ENCODE measurements at places on chromosomes 1 and 21.

DNA sequence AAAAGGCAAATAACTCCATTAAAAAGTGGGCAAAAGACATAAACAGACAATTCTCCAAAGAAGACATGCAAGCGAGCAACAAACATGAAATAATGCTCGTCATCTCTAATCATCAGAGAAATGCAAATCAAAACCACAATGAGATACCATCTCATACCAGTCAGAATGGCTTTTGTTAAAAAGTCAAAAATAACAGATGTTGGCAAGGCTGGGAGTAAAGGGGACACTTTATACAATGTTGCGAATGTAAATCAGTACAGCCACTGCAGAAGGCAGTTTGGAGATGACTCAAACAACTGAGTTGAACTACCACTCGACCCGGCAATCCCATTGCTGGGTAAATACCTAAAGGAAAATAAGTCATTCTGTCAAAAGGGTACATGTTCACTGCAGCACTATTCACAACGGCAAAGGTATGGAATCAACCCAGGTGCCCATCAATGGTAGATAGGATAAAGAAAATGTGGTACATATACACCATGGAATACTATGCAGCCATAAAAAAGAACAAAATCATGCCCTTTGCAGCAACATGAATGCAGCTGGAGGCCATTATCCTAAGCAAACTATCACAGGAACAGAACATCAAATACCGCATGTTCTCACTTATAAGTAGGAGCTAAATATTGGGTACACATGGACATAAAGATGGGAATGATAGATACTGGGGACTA is 25.9 kb downstream of the TSPAN2 start:
- no peak for DNase-seq

GRCh38 chr1:112697781-112698201 is 9.1 kb downstream of the RHOC start:
- DNase-seq: no peak

DNA sequence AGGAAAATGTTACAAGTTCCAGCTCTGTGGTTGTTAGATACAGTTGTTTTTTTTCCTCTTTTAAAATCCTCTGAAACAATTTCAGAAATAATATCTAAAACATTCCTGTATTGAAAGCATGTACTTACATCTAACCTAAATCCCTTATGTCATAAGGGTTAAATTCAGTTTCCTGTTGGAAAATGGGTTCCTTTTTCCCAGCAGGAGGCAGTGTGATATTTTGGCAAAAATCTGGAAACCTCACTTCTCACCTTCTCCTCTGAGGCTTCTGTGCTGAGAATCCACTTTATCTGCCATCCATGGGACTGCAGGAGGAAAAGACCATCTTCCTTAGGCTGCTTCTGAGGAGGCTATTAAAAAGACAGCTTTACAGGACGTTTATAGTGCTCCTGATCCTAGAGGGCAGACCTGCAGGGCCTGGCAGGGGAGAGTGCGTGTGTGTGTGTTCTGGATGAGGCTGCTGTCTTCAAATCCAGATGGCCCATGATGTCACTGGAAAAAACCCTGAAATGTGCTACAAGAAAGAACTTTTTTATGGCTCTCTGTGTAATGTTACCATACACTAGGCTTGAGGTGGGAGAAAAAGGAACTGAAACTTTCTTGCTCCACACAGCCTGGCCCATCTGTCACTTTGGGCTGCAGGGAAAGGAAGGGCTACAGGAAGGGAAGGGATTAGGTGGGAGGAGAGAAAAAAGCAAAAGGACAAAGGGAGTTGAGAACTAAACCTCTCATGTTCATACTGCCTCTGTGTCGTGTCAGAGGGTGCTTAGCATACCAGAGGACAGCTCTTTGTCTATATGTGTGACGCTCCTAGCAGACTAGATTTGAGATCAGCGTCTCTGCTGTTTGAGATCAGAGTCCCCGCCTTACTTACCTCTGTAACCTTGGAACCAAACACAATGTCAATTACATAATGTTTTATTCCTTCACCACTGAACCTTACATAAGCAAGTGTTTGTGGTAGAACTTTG is 379.2 kb upstream of the SPAG17 start:
- no peak for DNase-seq

DNA sequence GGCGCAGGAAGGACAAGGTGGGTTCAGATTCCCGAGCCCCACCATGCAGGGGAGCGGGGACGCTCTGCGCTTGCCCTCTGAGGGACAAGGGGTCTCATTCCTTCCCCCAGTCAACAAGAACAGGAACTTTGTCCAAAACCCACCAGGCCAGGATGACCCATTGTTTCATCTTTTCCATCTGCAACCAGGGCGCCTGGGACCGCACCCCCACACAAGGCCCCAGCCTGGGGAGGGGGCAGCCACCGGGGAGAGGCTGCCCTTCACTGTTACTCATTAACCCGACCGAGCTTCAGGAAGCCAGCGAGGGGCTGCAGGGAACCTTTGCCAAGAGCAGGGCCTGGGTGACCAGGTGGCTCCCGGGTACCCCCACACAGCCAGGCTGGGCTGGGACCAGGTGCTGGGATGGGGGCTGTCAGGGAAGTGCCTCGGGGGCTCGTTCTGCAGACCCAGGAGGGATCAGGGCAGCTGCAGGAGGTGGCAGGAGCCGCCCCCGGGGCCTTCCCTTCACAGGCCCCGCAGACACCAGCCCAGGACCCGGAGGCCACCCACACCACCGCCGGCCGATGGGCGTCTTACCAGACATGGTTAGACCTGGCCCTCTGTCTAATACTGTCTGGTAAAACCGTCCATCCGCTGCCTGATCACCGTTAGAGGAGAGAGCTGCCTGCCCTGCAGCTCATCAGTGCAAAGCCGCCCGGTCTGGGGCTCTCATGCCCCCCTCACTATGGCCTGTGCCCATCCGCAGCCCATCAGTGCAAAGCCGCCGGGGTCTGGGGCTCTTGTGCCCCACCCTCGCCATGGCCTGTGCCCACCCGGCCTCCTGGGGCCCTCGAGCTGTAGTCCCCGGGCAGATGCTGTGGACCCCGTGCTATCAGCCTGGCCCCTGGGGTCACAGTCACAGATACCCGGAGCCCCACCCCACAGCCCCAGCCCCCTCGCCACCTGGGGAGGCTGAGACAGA is 4.9 kb upstream of the TTLL10 start:
- DNase-seq: no peak

DNA sequence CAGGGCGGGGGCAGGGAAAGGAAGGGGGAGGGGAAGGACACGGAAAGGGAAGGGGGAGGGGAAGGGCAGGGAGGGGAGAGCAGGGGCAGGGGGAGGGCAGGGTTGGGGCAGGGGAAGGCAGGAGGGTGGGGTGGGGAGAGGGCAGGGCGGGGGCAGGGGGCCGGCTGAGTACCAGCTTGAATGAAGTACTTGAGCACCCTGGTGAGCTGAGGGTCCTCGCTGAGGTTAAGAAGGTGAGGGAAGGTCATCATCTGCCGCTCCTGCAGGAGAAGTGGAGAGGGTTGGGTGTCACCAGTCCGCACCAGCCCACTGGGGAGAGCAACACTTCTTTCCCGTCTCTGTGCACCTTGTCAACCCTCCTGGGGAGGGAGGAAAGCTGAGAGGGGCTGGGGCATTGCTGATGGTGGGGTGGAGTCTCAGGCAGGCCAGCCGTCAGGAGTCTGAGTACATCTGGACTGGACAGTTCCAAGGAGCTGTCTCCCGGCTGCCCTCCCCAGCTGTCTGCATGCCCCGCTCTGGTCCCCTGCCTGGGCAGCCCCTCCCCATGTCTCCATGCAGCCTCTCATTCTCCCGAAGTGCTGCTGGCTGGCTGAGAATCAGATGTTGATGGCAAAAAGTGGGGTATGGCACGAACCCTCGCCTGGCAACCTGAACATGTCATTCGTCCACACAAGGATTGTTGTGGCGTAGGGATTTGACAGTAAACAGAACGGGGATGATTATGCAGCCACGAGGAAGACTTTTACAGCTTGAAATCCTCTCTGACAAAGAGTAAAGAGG is 70.0 kb downstream of the SCCPDH start:
- DNase-seq: no peak

DNA sequence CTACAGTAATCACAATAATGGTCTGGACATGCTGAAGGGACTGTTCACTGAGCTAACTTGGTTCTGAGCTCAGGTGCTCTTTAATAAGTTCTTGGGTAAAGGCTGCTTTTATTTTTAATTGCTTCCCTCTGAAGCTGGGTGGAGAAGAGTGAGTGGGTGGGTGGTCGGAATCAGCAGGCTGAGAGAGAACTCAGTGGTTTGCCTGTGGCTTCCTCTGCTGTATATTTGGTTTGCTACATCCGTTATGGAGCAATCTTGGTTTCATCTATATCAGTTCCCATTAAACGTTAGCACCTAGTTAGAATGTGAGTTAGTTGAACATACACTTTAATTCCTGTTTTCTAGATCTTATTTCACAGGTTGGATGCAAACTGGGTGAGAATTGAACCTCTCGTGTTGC is 23.3 kb downstream of the CNIH4 start:
- DNase-seq: no peak

DNA sequence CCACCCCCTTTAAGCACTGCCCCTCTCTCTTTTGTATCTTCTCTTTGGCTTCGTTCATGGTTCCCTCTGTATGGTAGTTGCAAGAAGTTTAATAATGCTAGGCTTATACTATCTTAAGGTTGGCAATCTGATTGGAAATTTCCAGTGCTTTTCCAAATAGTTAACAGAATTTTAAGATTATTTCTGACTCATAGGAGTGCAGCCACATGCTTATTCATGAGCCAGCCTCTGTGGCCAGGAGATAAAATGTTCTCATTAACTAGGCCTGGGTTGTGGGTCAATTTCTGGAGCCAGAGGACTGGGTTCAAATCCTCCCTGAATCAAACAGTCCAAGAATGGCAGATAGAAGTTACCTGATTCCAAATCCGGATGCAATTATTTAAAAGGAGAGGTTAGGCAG is 103.1 kb downstream of the ATP6V1G3 start:
- DNase-seq: no peak

DNA sequence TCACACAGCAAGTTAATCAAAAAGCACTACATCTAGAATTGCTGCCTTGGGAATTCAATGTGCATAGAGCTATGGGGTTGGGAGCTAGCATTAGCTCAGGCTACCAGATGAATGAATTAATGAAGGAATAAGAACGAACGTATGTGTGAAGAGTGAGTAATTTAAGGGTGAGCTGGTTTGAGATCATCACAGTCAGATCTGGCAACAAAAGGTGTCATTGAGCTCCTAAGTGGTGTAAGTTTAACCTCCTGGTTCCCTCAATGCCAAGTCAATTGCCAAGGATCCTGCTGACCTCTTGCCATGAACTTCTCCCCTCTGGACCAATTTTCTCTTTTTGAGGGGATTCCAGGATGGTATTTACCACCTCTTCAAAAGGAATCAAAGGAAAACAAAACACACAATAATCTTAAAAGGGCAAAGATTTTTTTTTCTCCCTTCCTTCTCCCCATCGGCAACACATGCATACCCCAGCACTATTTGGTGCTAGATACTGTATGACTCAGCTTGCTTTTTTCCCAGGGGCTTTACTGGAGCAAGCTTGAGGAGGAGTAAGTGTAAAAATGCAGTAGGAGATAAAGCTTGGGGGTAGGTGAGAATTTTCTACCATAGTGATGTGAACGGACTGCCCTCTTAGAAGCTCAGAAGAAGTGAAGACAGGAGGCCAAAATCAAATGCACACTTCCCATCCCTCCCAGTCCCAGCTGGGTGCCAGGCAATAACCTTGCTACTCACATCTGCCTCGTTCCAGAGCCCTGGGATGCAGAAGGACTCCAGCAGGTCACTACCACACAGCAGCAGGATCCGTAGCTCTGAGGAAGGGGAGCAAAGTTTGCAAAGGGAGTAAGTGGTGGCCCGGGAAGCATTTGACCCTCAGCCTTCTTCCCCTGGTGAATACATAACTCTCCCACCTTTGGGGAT is 92.0 kb downstream of the LAMC2 start:
- DNase-seq: no peak

GRCh38 chr21:44399151-44399954 is 45.9 kb downstream of the TRPM2 start:
- DNase-seq: no peak

DNA sequence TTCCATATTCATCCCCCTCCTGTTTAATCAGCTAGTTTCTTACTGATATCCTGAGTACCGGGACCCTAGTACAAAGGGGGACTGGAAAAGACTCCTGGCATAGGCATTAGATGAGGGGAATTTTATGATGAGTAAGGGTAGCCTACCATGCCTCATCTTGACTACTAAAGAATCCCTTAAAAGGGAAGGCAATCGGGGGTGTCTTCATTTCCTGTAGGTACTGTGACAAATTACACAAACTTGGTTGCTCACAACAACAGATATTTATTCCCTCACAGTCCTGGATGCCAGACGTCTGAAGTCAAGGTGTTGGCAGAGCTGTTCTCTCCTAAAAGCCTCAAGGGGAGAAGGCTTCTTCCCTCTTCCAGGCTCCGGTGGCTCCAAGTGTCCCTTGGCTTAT is 28.9 kb upstream of the RUNX1 start:
- no peak for DNase-seq

GRCh38 chr1:246597340-246597739 is 31.1 kb downstream of the CNST start:
- no peak for DNase-seq

GRCh38 chr1:7540816-7541215 is 230.3 kb upstream of the VAMP3 start:
- DNase-seq: no peak

GRCh38 chr1:190679454-190679853 is 201.8 kb upstream of the BRINP3 start:
- DNase-seq: no peak

GRCh38 chr1:204426035-204426436 is 14.4 kb upstream of the PPP1R15B start:
- no peak for DNase-seq

DNA sequence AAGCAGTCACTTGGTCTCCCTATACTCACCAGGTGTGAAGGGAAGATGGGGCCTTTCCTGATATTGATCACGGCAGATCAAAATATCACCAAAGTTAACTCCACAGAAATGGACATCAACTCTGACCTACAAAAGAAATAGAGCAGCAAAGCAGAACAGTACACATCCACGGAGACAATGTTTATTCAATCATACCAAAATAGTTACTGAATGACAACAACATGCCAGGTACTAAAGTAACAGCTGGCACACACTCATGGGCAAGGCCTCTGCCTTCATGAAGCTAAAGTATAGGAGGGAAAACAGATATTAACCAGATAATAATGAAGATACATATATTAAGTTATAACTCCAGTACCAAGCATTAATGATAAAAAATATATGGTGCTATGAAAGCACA is 59.2 kb upstream of the RASAL2 start:
- DNase-seq: no peak

DNA sequence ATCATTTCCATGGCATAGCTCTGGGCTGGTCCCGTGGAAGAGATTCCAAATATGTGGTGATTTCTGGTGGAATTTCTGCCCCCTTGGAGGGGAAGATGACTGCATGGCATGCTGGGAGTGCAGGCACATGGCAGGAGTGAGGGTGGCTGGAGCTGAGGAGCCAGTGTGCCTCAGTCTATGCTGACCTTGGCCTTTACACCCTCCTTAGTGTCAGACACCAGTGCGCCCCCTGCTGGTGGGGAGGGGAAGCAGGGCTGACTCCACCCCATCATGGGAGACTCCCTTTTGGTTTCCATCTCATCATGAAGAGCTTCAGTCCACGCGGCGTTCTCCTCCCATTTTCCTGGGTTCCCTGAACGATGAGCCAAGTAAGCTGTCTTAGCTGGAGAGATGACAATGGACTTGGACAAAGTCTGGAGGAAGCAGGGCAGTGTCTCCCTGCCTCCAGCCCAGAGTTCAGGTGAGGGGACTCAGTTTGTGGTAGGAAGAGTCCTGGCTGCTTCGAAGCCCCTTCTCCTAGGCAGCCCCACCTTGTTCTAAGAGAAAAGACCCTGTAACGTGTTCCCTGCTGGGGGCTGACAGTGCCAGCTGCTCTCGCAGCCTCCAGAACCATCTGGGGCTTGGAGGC is 10.3 kb downstream of the ALX3 start:
- DNase-seq: peak; percentile 56
